ENCODE measurements at places on chromosomes 11 and 22.

GRCh38 chr11:3094223-3094824, 37.1 kb upstream of the CARS1 start:
- peak; percentile 49 for DNase-seq

GRCh38 chr11:96033599-96033998, 109.7 kb upstream of the MTMR2 start:
- DNase-seq, result no peak

GRCh38 chr11:3849297-3849874, 6.1 kb upstream of the STIM1 start:
- peak; percentile 70 for DNase-seq

DNA sequence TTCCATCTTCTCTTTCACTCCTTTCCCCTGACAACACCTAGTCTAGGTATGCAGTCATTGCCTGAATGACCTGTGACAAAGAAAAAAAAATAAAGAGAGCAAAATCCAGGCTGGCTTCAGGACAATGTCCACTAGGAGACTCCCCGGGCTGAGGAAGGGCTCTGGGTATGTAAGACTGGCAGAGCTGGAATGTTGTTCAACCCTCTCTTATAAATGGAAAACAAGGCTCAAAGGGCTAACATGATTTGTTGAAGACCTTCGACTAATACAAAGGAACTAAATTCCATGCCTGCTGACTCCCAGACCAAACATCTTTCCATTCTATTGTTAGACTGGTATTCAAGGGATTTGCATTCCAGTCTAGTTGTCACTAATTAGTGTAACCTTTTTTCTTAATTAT, 122.2 kb downstream of the ARL14EP start:
- DNase-seq, result no peak

GRCh38 chr11:8081591-8082250, 710 bp downstream of the TUB start:
- DNase-seq, result no peak

DNA sequence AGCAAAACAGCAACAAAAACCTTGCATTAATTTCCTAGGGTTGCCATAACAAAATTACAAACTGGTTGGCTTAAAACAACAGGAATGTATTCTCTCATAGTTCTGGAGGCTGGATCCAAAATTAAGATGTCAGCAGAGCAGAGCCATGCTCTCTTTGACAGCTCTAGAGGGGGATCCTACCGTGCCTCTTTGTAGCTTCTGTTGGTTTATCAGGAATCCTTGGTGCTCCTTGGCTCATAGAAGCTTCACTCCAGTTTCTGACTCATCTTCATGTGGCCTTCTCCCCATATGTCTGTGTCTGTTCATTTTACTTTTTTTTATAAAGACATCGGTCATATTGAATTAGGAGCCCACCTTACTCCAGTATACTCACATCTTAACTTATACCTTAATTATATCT, 90.5 kb upstream of the POU2AF2 start:
- DNase-seq, result no peak

DNA sequence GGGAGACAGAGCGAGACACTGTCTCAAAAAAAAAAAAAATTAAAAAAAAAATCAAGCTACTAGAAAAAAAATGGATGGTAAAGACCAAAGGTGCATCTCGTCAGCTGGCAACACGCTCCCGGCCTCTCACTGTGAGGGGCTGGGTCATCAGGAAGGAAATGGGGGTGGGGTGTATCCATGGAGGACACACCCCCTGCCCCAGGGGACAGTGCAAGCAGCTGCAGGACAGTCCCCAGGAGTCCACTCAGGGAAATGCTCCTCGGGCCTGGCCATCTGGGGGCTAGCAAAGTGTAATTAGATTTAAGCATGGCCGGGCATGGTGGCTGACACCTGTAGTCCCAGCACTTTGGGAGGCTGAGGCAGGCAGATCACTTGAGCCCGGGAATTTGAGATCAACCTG, 23.1 kb downstream of the TTLL1 start:
- DNase-seq, result no peak

- no peak for DNase-seq
These were observed 3.9 kb upstream of the PIWIL4 start for GRCh38 chr11:94563176-94563847.

- no peak for DNase-seq
These were observed 121.8 kb downstream of the INSC start for GRCh38 chr11:15236559-15236958.

- no peak for DNase-seq
These were observed 369 bp downstream of the DHCR7 start for GRCh38 chr11:71447791-71448256.

DNA sequence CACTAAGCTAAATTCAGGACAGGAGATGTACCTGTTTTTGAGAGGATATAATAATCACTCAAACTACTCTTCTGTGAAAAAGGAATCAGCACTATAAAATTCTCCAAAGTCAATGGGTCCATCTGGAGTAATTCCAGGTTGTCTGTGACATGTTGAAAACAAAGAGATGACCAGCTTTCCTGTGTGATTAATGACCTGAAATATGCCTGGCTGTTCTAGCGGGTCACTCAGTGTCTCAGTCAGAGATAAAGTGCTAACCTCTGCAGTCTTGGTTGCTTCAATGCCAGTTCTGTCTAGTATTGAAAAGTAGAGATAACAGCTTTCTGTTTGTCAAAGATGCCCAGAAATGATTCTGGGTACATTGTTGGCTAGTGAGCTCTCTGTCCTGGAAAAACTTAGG, 722.6 kb upstream of the TENM4 start:
- no peak for DNase-seq

DNA sequence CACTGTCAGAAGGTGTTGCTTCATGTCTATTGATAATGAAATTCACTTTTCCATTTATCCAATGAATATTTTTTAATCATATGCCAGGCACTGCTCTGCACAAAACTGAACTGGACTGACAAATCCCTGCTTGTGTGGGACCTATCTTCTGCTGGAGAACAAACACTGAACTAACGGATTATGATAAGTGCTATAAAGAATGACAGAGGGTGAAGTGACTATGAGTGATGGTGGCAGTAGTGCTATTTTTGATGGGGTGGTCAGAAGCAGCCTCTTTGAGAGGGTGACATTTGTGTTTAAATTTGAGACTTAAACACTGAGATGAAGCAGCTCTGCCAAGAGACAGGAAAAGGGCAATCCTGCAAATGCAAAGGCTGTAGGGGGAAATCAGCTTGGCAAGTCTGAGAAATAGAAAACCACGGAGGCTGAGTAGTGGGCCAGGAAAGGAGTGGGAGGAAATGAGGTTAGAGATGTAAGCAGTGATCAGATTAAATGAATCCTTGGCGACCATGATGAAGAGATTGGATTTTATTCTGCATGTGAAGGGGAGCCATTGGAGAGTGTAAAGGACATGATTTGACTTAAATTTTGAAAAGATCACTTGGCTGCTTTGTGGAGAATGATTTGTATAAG, 6.0 kb downstream of the TBCEL start:
- DNase-seq, result no peak

GRCh38 chr11:94814272-94814976, 46.3 kb downstream of the AMOTL1 start:
- no peak for DNase-seq

GRCh38 chr11:68460741-68461574, at the start of gene PPP6R3:
Gene PPP6R3 (plus strand): TSS chr11:68460752. CDS start chr11:68537665, 76,913 bp downstream.
- DNase-seq, result no peak

- no peak for DNase-seq
These were observed 6.6 kb downstream of the RASSF10 start for GRCh38 chr11:13015753-13016152.

GRCh38 chr11:43578346-43579170, 102.0 kb upstream of the HSD17B12 start:
- no peak for DNase-seq

GRCh38 chr22:36039125-36039524, 10.5 kb upstream of the RBFOX2 start:
- DNase-seq, result no peak

DNA sequence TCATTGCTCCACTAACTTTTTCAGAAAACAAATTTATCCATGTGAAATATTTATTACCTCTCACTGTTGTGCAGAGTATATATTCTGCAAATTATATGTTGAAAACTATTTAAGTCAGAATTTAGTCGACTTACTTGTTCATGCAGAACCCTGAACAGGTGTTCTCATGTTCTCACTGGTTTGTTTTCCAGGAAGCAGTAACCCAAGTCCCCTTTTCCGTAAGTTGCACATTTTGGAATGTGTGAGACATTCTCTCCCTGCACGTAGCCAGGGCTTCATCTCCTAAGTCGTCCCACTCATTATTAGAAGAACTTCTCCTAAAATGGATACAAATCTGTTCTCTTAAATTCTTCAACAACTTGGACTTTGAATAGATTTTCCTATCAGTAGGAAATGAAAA, 524.9 kb downstream of the CNTN5 start:
- no peak for DNase-seq

DNA sequence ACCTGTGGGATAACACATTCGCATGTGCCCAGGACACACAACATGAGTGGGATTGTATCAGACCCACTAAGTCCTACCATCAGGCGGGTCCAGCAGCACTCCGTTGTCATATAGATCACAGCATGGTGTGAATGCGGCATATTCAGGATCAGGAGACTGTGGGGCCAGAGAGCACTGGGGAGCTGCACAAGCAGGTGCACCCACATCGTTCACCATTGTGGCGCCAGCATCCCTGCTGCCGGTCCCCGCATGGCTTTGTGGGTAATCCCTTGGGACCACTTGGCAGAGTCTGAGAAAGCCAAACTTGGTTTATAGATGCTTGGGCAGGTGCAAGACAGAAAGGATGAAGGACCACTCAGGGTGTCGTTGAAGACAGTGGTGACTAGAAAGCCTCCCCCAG, 201.6 kb upstream of the B3GAT1 start:
- no peak for DNase-seq

DNA sequence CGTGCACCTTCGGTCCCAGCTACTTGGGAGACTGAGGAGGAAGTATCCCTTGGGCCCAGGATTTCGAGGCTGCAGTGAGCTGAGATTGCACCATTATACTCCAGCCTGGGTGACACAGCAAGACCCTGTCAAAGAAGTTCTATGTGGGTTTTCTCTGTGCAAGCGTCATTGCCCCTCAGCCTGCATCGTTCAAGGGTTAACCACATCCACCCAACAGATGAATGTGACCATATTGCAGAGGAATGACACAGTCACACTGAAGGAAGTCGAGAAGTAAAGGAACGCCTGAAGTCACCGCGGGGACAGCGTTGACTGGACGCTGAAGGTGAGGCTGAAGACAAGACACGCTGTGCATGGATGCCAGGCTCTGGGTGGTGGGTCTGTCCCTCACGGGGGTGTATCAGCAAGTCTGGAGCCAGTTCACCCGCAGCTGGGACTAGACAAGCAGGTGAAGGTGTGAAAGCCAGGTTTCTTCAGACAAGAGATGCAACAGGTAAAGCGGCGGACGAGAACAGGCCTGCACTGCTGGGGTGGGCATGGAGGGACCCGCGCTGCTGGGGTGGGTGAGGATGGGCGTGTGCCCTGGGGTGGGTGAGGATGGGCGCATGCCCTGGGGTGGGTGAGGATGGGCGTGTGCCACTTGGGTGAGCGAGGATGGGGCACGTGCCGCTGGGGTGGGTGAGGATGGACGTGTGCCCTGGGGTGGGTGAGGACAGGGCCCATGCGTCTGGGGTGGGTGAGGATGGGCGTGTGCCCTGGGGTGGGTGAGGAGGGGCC, 36.5 kb upstream of the TOLLIP start:
- no peak for DNase-seq

DNA sequence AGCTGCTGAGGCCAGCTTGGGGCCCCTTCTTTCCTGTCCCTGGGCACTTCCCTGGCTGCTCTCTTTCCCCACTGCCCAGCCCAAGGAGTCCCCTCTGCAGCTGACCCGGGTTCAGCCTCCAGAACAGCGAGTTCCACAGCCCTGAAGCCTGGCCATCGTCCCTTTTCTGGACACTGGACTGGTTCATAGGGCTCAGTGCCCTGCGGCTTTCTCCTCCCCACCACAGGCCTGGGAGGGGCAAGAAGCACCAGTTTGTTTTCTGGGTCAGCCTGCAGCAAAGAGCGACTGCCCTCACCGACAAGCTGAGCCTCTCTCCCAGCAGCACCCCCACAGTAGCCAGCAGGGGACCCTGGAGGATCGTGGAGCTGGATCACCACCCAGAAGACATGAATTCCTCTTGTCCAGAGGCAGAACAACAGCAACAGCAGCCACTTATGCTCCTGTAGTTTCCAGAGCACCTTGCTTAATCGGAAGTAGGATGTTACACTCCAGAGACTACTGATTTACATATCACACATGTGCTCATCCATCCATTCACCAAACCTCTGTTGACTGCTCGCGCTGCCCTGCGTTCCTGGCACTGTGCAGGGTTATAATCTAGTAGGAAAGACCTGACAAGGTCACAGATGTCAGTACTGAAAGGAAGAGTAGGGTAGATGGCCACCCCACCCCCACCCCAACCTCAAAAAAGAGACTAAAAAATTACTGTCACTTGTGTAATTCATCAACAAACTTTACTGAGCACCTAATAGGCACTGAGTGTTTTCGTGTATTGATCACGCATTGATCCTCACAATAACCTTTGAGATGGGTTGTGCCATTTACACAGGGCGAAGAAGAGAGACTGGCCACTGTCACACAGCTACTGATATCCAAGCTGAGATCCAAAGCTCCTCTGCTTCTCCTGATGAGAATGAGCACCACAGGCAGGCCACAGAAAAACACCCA, 13.0 kb upstream of the CXCR5 start:
- no peak for DNase-seq

- no peak for DNase-seq
These were observed 26.4 kb downstream of the IZUMO1R start for GRCh38 chr11:94330789-94331188.

DNA sequence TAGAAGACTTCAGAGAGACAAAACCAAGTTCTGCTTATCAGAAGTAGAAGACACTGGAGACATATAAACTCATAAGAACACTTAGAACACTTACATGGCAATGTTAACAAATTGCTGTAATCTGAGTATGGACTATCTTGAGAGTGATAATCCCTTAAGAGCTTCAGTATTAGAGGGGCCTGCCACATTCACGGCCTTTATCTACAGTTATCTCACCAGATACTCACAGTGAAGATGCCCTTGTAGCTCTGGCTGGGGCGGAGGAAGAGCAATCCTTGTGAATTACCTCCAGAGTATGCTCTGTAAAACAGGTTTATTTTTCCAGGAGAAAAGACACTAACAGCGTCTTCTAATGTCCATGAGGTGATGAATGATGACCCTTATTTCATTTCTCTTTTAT, 762.8 kb downstream of the FAM181B start:
- DNase-seq, result no peak

DNA sequence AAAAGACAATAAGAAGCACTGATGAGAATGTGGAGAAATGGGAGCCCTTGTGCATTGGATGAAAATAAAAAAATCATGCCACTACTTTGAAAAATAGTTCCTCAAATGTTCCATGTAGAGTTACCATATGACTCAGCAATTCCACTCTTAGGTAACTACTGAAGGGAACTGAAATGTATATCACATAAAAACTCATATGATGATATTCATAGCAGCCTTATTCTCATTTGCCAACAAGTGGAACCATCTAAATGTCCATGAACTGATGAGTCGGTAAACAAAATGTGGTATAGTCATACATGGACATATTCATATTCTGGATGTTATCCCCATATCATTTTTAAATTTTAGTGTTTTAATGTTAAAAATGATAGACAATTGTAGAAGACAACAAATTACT, 3.5 kb downstream of the KRTAP5-9 start:
- no peak for DNase-seq

All from SJSA1 (cell line).